Right forelimb (tissue), 1 donor: ENCODE measurements at places on chromosomes 12 and 14.

- no peak for DNase-seq
Observed at GRCh38 chr14:81137316-81137715, 83.4 kb downstream of the GTF2A1 start.

DNA sequence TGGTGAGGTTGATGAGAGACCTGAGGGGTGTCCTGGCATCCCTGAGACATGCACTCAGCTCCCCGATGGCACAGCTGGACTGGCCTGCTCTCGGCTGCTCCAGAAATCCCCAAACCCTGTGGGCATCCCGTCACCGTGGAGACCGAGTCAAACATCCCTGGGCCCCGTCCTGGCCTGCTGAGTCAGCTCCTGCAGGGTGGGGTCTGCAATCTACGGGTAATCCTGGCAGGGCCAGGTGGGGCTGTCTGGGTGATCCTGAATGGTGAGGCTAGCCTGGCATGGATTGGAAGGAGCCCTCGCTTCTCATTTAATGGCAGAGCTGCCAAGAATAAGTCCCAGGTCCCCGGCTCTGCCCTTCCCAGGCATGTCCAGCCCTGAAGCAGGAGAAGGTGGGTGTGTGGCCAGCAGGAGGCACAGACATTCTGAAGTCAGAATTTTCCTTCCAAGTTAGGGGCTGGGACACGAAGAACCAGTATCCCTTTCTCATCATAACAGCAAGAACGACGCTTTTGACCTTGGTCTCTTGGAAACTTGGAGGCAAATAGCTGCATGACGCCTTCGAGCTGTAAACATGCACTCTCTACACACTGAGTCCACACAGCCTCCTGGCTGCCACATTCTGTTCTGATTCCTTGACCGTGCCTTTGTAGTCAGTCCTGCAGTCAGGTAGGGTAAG is 17.7 kb upstream of the SERPINA4 start:
- no peak for DNase-seq

- no peak for DNase-seq
Observed at GRCh38 chr14:99531251-99532096, 50.3 kb downstream of the CCNK start.

GRCh38 chr12:131430158-131430742 is 280.6 kb upstream of the SFSWAP start:
- DNase-seq: peak; percentile 35

- no peak for DNase-seq
Observed at GRCh38 chr14:66076176-66076575, 410.0 kb upstream of the CCDC196 start.

GRCh38 chr12:83515306-83516026 is 828.8 kb downstream of the TMTC2 start:
- DNase-seq: no peak

- DNase-seq: no peak
Observed at GRCh38 chr12:108667349-108667748, 33.7 kb upstream of the SELPLG start.

DNA sequence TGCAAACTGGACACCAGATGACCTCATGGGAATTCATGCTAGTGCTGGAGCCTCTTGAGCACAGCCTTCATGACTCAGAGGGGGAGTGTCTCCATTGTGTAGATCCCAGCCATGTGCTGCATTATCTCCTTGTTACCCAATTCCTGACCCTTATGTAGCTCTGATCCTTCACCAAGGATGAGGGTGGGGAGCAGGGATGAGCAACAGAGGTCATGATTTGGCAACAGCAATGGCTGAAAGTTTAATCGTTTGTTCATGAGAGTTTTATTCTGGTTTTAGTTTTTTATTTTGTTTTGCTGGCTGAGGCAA is 9.5 kb upstream of the BDKRB1 start:
- no peak for DNase-seq

GRCh38 chr14:42437809-42438208 is 831.1 kb downstream of the LRFN5 start:
- DNase-seq: no peak

- DNase-seq: peak; percentile 76
Observed at GRCh38 chr12:41932470-41932991, 212.1 kb downstream of the GXYLT1 start.

- peak; percentile 80 for DNase-seq
Observed at GRCh38 chr12:121797937-121798786, 4.7 kb upstream of the RHOF start.

DNA sequence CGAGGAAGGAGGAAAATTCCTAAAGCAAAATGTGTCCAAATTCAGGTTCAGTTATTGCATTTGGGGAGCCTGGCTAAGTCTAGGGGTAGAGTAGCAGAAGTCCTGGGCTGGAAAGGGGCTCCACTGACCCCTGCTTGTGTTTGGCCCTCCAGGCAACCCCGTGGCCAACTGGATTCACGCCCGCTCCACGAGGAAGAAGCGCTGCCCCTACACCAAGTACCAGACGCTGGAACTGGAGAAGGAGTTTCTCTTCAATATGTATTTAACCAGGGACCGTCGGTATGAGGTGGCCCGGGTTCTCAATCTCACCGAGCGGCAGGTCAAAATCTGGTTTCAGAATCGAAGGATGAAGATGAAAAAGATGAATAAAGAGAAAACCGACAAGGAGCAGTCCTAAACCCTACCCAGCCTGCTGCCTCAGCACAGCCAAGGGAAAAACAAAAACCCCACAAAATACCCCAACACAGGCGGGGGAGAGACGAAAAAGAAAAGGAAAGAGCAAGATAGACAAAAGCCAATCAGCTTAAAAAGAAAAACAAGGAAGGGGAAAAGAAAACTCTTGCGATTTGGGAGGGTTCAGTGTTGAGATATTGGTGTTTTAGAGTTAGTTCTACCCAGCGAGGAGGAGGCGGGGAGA is 2.4 kb downstream of the HOXC9 start:
- no peak for DNase-seq

- DNase-seq: no peak
Observed at GRCh38 chr12:130049666-130050065, 112.6 kb upstream of the FZD10 start.

DNA sequence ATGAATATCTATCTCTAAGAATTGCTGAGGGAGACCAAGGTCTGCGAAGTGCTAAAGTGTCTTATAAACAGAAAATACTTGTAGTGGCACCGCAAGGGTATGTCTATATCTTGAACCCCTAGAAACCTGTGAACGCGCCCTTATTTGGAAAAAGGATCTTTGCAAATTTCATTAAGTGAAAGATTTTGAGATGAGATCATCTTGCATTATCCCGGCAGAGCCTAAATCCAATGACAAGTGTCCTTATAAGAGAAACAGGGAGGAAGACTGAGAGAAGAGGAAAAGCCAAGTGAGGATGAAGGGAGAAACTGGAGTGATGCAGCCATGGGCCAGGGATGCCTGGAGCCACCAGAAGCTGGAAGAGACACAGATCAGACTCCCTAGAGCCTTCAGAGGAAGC is 27.7 kb downstream of the RBM19 start:
- no peak for DNase-seq

DNA sequence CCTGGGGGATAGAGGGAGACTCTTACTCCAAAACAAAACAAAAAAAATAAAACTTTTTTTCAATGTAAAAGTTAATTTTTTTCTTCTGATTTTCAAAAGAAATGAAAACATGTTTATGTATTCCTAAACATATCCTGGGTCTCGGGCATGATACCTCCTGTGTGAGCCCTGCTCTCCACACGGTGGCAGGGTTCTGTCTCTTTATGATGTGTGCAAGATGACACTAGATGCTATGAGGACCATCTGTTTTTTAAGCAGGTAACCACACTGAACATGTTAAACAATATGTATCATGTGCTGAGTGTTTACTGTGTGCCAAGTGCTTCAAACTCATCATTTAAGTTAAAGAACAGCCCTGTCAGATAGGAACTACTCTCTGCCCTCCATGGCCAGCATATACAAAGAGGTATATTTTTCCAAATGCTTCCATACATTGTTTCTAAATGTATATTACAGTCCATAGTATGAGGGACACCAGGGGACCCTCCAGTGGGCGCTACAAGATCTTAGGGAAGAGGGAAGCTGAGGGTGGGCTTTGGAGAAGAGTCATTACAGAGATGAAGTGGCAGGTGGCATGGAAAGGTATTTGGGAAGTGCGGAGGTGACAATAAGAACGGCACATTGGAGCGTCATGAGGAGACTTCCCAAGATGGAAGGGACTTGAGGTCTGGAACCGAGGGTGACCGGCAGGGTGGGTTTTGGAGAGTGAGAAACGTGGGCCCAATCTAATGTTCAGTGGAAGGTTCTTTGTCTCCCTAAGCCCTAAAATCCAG is 28.5 kb downstream of the FOS start:
- DNase-seq: no peak

DNA sequence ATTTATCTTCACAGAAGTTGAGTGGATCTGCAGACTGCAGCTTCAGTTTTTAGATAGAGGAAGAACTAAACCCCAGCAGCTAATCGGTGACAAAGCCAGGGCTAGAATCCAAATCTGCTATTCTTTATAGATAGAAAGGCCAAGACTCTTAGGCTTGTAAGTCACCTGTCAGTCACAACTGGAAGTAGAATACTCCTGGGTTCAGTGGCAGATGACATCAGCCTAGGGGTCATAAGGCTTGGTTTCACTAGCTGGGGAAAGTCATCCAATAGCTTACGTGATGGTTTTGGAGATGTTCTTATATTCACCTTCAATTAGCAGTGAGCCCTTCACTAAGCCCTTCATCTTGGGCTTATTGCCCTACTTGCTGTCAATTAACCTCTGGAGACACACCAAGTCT is 93.4 kb downstream of the APAF1 start:
- no peak for DNase-seq

GRCh38 chr14:101501341-101501740 is 60.0 kb upstream of the DIO3 start:
- peak; percentile 32 for DNase-seq

GRCh38 chr12:122730215-122731014 is at the start of gene HCAR1:
Gene HCAR1 (minus strand): TSS chr12:122730844. CDS start chr12:122730339, 505 bp downstream.
- peak; percentile 46 for DNase-seq

DNA sequence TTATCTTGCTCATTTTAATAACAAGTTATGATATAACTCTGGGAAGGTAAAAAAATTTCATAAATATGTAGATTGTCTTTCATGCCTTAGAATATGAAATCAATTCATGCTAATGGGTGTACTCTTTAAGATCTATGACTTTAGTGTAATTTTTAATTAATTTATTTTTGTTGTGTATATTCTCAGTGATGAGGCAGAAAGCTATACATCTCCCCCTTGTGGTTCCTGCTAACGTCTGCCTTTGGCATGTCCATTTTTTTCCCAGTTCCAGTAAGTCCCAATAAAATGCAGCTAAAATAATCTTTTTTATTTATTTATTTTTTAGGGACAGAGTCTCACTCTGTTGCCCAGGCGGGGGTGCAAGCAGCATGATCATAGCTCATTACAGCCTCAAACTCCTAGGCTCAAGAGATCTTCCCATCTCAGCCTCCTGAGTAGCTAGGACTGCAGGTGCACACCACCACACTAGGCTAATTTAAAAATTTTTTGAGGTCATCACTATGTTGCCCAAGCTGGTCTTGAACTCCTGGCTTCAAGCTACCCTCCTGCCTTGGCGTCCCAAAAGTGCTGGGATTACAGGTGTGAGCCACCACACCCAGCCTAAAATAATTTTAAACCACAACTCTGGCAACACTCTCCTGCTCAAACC is 3.3 kb upstream of the CHURC1 start:
- DNase-seq: no peak

DNA sequence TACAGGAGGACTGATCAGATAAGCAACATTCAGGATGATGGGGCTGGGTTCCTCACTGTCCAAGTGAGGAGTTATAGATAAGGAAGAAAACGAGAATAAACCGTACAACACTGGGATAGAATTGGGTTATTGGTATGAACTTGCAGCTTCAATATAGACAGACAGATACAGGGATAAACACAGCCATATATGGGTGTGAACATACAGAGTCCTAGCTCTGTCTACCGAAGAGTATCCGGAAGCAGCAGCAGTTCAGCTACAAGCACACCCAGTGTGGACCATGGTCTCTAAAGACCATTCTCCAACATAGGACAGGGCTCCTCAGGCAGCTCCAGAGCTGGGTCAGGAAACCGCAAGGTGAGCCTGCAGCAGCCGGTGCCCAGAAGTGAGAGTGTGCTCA is 40.8 kb downstream of the CDC42BPB start:
- no peak for DNase-seq

DNA sequence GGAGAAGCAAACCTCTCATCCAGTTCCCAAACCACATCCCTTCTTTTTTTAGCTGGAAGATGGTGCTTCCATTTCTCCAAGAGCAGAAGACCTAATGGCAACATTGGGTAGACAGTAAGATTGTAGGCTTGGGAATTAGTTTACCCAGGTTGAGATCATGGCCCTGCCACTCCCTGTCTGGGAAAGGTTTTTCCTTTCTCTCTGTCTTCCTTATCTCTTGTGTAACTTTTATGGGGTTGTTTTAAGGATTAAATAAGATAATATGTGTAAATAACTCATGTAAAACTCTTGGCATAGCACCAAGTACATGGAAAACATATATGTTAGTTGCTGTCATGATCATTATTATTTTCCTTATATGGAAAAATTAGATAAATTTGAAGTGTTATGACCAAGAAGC is 23.2 kb upstream of the PSMA6 start:
- no peak for DNase-seq

DNA sequence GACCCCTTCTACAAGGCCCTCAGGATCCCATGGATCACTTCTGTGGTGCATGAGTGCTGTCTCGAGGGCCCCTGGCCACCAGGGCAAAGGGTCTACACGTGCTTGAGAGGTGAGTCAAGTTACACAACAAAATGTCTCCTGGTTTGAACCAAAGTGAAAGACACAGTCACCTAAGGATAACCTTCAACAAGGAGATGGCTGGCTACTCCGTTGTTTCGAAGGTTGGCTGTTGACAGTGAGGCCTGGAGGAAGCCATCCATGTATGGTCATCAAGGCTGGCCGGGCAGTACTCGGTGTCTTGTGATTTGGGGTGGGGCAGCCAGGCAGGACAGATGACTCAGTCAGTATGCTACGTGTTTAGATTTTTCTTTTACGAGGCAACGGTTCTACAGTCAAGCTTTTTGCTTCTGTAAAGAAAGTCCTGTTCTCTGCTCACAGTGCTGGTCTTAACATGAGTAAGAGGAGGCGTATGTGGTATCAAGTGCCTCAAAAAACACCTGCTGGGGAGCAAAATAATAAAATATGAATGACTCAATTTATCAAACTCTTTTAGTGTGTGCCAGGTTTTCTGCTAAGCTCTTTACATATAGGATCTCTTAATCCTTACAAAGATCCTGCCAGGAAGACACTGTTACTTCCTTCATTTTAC is 18.0 kb upstream of the NT5DC3 start:
- DNase-seq: no peak

DNA sequence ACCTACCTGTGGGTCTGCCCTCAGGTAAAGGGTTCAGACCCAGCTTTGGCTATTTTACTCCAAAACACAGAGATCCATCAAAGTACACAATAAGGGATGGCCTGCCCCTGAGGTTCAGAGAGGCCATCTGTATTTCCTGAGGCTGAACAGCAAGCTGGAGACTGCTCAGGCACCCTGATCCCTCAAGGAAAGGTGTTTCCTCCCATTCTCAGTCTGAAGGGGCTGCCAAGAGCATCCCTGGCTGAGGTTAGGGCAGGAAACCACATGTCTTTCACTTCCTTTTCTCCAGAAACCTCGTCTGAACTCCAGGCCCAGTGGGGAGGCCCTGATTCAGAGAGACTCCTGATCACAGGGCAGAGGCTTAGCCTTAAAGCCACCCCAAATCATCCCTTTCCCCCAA is 1.5 kb downstream of the RILPL1 start:
- no peak for DNase-seq
